ENCODE measurements at places on chromosomes 6 and 20.

DNA sequence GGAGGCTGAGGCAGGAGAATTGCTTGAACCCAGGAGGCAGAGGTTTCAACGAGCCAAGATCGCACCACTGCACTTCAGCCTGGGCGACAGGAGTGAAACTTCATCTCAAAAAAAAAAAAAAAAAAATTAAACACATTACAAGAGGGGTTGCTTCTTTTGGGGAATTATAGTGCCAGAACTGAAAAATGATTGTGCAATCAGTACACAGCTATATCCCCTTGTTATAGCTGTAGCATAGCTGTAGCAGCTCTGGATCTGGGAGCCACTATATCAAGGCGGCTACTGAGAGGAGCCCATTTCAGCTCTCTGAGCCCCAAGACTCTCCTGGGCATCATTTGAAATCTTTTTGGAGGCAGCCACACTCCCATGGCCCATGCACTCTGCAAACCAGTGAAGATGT lies 334.3 kb downstream of the TFAP2A start:
- no peak for DNase-seq

GRCh38 chr6:24872779-24873178 lies 63.0 kb downstream of the RIPOR2 start:
- no peak for DNase-seq

DNA sequence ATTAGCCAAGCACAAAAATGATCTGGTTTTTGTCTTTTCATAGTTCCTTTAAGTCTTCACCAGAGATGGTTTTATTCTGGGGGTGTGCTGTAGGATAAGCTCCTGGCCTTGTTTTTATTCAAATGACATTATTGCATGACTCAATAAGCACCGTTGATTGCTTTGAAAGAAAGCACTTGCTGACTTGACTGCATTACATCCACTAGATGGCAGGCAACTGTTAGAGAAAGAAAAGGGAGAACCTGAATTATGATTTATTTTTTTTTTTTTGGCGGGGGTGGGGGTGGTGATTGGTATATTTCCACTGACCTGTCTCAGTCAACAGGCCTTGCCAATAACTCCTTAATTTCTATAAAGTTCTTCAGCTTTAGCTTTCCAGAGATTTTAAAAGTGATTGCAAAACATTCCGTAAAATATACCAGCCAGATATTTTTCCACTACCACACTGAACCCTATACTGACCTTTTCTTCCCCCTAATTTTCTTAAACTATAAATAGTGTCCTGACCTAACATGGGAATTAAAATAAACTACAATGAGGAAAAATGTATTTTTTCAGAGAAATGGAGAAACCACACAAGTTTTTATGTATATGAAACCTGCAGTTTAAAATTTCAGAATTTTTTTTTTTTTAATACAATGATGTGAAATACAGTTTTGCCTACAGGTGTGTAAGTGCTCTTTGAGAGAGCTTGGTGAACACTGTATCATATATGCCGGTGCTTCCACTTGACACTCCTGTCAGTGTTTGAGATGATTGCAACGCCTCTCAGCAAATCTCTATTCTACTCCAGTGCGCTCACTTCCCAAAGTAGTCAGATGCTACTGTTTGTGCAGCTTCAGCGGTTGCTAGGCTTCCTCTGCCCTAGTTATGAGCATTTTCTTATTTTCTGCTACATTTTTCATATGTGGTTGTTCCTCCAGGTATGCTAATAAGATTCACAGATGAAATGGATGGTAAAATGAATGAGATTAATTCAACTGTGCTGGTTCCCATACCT lies 274.3 kb downstream of the CD109 start:
- no peak for DNase-seq

DNA sequence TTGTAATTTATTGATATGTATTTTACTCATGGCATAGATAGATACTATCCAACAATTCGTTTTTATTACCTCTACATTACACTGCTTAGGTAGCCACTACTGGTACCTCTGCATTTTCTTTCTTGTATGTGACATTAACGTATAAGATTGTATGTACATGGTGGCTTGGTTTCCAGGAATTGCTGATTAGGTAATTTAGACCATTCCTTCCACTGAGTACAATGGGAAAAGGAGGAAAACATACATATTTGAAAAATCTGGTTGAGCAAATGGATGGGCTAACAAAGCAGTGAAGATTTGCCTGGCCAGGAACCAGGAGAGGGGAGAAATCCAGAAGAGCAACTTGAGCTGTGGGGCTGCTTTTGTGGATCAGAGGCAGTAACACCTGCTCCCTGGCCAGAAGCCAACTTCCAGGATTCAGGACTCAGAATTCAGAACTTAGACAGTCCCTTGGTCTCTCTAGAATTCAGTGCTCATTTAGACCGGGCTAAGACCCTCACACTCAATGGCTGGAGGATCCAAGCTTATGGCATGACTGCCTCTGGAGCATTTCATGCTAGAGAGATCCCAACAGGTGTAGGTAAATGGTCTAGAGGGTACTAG lies 17.9 kb upstream of the MICB start:
- no peak for DNase-seq

GRCh38 chr6:40782355-40782754 lies 195.2 kb upstream of the LRFN2 start:
- no peak for DNase-seq

- no peak for DNase-seq
Measured at GRCh38 chr6:107284805-107285204, 169.5 kb upstream of the BEND3 start.

GRCh38 chr6:153032255-153032882 lies 29.9 kb upstream of the MTRF1L start:
- DNase-seq, result no peak

DNA sequence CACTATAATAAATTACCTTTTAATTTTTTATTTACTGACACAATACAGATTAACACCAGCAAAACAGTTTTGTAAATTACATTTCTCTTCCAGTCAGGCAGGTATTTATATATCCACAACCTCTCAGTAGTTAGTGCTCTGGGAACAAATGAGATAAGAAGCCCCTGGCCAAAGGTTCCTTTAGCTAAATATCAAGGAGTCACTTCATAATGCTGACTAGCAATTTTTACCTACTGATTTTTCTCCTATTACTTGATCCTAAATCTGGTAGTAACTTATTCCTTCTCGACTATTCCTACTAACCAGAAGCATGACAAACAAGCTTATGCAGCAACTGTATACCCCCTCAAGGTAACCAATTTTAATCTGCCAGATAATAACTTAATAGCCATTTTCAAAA lies 46.3 kb downstream of the SEC63 start:
- no peak for DNase-seq

GRCh38 chr6:145199961-145200360 lies 535.4 kb downstream of the EPM2A start:
- DNase-seq, result no peak

GRCh38 chr6:2266031-2266795 lies 20.8 kb upstream of the GMDS start:
- DNase-seq, result no peak

- no peak for DNase-seq
Measured at GRCh38 chr6:112579601-112580000, 232.5 kb downstream of the RFPL4B start.

- no peak for DNase-seq
Measured at GRCh38 chr6:84284428-84285049, 57.1 kb upstream of the CEP162 start.

GRCh38 chr6:149454346-149454848 lies 30.4 kb downstream of the ZC3H12D start:
- DNase-seq, result no peak

- no peak for DNase-seq
Measured at GRCh38 chr6:105997482-105997881, 88.7 kb upstream of the PRDM1 start.

DNA sequence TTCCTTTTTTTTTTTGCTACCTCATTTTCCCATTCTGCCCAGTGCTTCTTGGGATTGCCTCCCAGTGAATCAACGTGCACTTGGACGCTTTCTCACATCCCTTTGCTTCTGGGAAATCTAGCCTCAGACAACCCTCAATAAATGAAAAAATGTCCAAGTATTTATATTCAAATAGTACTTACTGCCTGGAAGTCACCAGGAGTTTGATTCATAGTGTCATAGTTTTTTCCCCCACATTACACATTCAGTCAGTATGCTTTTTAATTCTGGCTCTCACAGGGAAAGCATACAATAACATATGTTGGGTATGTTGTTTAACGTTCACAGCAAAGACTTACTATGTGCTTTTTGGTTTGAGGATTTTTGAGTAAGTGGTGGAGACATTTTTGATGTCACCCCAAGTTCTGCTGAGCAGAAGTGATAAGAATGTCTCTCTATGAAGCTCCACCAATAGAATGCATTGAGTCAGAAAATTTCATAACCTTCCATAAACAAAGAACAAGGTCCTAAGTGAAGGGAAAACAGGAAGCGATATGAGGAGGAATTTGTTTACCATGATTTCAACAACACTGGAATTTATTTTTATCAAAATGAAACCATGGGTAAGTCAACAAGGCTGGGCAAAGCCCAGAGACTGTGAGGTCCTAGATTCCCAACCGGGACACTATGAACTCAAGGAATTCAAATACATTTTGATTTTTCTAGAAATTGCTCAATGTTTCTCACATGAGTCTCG lies 301.2 kb upstream of the BMP2 start:
- DNase-seq, result no peak

DNA sequence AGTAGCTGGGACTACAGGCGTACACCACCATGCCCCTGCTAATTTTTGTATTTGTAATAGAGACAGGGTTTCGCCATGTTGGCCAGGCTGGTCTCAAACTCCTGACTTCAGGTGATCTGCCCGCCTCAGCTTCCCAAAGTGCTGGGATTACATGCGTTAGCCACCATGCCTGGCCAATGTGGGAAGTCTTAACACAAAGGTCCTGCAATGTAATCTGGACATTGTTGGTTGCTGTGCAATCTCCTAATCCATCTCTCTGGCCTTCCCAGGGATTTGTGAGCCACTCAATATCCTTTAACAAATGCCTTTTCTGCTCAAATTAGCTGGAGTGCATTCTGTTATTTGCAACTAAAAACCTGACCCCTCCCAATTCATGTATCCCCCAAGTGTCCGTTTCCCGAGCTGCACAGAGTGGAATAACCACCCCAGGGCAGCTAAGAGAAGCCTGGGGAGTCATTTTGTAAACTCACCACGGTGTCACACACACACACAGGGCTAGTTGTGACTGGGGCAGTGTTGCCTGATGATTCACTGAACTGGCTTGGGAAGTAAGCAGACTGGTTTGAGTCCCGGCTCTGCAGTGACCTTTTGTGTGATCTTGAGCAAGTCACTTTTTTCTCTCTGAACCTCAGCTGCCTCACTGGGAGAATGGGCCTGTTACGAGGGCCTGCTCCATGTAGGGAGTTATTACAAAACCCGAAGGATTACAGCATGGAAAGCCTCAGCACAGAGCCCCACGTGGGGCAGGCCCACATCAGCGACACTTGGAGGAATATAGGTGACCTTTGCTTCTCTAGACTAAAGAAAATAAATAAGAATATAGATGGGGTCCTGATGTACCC lies 152.3 kb downstream of the ZMYND8 start:
- DNase-seq, result no peak

- no peak for DNase-seq
Measured at GRCh38 chr20:41225091-41225490, 87.7 kb downstream of the PLCG1 start.

- DNase-seq, result no peak
Measured at GRCh38 chr20:953742-954141, 37.6 kb upstream of the ANGPT4 start.

GRCh38 chr6:81937296-81937937 lies 184.9 kb upstream of the TENT5A start:
- no peak for DNase-seq

DNA sequence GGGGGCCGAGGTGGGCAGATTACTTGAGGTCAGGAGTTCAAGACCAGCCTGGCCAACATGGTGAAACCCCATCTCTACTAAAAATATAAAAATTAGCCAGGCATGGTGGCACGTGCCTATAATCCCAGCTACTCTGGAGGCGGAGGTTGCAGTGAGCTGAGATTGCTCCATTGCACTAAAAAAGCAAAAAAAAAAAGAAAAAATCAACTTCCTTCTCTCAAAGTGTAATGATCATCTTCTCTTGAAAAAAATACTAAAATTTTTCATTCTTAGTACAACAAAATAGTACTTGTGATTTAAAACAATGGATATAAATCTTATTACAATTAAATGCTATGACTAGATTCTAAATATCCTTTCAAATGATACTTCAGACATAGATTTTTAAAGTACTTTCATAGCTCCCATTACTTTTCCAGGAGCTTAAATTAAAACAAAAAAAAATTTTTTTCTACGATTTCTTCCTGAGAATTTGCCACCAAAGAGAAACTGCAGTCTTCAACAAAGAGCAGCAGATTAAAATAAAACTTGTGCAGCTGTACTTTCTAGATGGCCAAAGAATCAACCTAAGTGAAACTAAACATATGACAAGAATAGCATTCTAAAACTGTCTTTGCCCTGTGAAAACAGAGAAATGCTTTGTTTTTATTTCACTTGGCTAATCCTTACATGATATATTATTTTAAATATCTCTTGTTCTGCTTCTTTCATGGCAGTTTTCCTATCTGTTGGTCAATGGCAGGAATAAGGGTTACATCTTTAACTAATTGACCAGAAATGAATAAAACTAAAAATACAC lies 75.2 kb downstream of the MAP3K5 start:
- no peak for DNase-seq

GRCh38 chr6:35677456-35677855 lies 11.3 kb downstream of the FKBP5 start:
- no peak for DNase-seq

DNA sequence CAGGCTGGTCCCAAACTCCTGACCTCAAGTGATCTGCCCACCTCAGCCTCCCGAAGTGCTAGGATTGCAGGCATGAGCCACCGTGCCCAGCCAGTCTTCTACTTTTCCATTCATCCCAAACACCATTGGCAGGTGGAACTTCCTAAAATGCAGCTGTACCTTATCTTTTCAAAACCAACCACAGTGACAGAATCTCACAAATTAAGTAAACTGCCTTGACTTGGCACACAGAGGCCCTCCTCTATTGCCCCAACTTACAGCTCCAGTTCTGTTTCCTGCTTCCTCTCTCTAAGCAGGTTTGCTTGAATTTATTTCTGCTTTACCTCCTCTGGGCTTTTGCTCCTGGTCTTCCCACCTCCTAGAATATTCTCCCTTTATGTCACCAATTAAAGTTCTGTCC lies 7.6 kb downstream of the MYB start:
- no peak for DNase-seq

- no peak for DNase-seq
Measured at GRCh38 chr6:12354499-12354898, 64.3 kb downstream of the EDN1 start.

DNA sequence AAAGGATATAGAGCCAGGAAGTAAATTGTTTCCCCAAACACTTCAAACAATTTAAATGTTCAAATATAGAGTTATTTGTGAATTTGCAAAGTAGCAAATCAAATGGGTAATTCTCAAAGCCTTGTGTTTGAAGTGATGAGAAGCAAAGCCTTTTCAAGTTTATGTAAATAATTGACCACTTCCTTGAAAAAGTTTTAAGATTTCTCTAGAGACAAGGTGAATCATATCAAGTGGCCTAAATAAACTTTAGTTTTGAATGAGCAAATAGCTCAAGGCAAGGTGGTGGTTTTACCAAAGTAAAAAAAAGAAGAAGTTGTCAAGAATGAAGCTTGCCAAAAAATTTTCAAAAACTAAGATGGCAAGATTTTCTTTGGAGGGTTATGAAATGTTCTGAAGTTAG lies 42.6 kb upstream of the IFNGR1 start:
- no peak for DNase-seq
